Activated T-helper 1 cell treated with anti-CD3 and anti-CD28 coated beads, Interleukin-12 subunit alpha, Interleukin-12 subunit beta, Interleukin-2, Interleukin-4 antibody, amounts not matched to agents 30 ng/mL and 10 ng/mL and 1 ng/mL, durations not matched to agents 14 hours and 24 hours and 36 hours (primary cell): ENCODE measurements at places on chromosomes 13 and 19. TPM values are rescaled to one million over a fixed set of nuclear protein-coding genes. Genes with fewer than 3 reads are reported as not detected.

The TINCR gene
- 0.39 and 0.75 TPM in 2 replicates for total RNA-seq

The ATXN8OS gene
- total RNA-seq = not detected in 2 replicates

GRCh38 chr13:65378943-65379519 lies 1851.1 kb downstream of the PCDH9 start:
- no peak for DNase-seq

DNA sequence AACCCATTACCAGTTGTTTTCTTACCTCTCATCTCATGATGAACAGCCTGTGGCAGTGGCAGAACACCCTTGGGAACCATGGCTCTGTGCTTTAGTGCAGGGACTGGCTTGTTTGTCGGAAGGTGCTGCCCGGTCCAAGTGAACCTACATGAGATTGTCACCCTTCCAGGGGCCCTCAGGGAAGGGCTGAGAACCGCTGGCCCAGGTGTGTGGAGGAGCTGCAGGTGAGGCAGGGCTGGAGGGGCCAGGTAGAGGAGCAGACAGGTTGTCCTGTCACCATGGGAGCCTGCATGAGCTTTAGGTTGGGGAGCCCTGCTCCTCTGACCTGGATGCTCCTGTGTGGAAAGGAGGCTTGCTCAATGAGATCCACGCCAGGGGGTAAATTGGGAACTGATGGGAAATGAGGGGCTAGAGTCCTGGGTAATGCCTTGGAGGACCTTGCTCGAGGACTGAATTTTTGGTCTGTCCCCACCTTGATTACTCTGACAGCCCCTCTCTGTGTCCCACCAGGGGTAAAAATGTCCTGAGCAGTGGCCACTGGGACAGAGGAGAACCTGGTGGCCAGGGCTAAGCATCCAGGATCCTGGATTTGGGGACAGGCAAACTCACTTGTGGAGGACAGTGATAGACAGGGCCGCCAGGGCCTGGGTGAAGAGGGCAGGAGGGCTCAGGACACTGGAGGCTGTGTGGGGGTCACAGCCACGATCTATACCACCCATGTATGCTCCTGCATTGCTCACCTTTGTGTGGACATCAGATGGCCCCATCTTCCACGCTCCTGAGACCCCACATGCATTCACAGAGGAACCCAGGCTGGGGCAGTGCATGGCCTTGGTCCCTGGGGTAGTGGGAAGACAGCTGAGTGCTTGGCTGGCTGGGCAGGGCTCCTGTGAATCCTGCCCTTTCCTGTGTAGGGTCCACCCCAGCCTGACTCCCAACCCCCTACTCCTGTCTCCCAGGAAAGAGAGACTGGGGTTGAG lies 24.1 kb upstream of the CEACAM1 start:
- DNase-seq = no peak
